ENCODE measurements at places on chromosomes 12 and 14.

GRCh38 chr12:89351489-89352241, 636 bp downstream of the DUSP6 start:
- DNase-seq, result no peak

DNA sequence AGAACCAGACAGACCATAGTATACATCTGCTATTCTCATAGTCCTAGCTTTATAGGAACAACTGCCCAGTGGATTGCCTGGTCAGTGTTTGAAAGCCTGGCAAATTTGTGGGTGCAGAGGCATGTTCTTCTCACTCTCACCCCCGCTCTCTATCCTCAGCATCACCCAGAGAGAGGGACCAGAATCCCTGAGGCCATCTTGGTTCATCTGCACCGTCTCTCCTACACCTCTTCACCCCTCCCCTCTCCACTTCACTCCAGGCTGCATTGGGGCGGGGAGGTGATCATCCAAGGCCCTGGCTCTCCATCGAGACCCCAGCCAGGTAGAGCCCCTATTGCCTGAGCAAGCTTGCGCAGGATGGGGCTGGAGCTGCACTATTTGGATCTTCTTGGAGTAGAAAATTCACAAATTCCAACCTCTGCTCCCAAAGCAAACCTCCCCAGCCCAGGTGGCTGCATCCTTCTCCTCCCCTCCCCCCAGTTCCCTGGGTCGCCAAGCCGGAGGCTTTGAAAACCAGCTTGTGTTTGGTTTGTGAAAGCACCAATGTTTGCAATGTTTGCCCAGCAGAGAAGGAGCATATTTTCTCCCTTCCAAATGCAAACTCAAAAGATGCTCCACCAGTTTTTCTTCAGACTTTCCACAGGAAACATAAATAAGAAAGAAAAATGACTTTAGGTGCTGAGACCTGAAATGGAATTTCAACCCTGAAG, 18.6 kb upstream of the COL2A1 start:
- DNase-seq, result no peak

DNA sequence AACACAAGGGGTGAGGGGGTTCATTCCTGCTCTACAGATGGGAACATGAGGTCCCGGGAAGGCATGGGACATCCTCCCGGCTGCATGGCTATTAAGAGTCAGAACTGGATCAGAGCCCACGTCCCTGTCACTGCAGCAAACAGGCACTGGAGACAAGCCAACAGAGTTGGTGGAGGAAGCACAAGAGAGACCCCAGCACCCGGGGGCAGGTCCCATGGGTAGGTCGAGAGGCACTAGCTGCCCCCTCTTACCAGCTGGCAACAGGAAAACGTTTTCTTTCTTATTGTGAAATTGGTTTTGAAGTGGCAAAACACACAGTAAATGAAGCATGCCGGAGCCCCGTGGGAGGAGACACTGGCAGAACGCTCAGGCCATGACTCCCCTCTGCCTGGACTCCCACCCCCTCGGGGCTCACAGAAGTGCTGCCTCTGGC, 43.6 kb downstream of the SYNE3 start:
- no peak for DNase-seq

- peak; percentile 8 for DNase-seq
Observed at GRCh38 chr12:68746572-68747180, 700 bp downstream of the SLC35E3 start.

- DNase-seq, result no peak
Observed at GRCh38 chr12:114976372-114976771, 292.4 kb upstream of the TBX3 start.

- no peak for DNase-seq
Observed at GRCh38 chr12:39010406-39010805, 105.0 kb upstream of the CPNE8 start.

GRCh38 chr14:47917344-47917954, 242.0 kb upstream of the MDGA2 start:
- no peak for DNase-seq

GRCh38 chr12:129185855-129186254, 332.6 kb downstream of the GLT1D1 start:
- no peak for DNase-seq

GRCh38 chr12:84464616-84465015, 448.0 kb downstream of the SLC6A15 start:
- DNase-seq, result no peak

GRCh38 chr14:82313889-82314288, 780.2 kb upstream of the SEL1L start:
- DNase-seq, result no peak

DNA sequence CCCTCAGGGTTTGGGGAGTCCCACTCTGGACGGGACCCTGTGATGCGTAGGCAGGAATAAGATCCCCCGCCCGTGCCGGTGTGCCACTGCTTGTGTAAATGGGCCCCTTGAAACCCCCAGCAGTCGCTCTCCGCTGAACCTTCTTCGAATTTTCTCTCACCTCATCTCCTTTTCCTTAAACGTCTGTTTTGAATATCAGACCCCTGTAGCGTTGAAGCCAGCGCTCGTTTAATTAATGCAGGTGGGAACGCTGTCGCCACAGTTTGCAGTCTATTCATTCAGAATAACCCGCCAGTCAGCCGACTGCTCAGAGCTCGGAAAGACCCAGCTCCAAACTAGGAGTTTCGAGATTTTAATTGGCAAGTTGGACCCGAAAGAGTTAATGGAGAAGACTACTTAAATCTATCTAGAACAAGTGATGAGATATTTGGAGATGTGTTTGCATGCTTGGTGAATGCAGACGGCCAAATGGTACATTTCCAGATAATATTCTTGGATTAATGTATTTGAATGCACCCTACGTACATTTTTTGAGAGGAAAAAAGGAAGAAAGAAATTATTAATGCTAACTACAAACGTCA, 739 bp upstream of the PPP2R5E start:
- DNase-seq, result no peak

GRCh38 chr14:71415404-71415690, 508.1 kb downstream of the PCNX1 start:
- DNase-seq, result no peak

- DNase-seq, result no peak
Observed at GRCh38 chr12:15613981-15614380, 175.2 kb downstream of the EPS8 start.

DNA sequence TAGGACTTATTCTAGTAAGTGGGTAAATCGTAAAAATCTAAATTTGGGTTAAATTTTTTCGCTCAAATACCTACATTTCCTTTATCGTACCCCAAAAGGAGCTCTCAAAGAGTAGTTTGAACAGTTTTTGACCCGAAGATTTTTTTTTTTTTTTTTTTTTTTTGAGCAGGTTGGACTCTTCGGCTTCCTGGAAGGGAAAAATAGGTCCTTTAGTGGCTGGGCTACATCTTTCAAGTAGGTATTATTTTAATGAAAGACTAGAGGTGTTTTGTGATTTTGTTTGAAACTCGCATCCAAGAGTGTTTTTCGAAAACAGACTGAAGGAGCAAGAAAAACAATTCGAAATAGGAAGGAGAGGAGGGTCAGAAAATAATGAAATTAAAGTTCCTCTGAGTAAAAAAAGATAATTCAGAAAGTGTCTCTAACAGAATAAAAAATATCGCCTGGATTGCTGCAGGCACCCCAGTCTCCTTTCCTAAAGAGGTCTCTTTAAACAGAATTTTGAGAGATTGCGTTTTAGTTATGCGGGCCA, 6.0 kb downstream of the CDKN1B start:
- DNase-seq, result no peak

GRCh38 chr14:101008631-101009336, 105.3 kb upstream of the RTL1 start:
- no peak for DNase-seq

DNA sequence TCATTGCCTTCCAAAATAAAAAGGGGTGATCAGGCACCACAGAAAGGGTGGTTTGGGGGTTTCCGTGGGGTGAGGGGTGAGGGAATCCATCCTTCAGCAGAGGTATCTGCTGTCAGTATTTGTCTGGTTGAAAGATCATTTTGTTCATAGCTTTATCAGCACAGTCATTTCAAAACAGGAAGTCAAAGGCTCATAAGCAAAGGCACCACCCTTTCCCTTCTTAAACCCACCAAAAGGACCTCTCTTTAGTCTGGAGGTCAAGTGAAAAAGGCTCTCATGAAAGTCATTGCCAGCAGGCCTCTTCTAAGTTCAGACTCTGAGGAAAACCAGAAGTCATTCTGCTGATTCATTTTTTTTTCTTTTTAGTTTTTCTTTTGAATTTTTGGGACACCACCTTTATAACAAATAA, 6.2 kb downstream of the CHST11 start:
- peak; percentile 29 for DNase-seq

DNA sequence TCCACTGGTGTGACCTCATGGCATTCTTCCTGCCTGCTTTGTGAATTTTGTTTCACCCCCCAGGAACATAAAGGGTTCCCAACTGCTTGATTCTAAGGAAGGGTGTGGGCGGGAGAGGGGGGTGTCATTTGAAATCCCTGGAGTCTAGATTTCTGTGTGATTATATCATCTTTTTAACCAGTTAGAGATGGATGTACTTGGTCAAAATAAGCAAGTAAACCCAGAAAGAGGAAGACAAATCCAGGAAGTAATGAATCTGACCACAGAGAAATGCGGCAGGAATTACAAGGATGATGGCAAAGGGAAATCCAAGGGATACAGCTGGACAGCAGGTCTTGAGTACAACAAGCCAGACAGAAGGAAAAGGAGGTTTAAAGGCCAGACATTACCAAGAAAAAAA, 38.9 kb downstream of the DMAC2L start:
- DNase-seq, result no peak
